Activated CD4-positive, alpha-beta memory T cell treated with anti-CD3 and anti-CD28 coated beads for 36 hours (primary cell): ENCODE measurements at places on chromosomes 12 and 14.
A peak's percentile ranks its signal among the peaks of the same experiment; 100 is the strongest.

DNA sequence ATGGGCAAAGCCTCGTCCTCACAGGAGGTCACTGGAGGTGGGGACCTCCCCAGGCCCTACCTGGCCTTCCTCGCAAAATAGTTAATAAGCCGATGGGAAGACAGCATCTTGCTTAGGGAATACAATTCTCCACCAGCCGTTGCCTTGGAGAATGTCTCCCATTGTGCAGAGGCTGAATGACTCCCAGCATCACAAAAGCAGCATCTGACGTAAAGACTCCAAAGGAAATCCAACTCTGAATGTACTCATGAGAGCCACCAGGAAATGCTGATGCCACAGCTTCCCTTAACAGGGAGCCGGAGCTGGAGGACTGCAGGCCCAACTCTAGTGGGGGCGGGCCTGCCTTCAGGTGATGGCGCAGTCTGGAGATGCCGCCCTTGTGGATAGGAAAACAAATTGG lies 15.5 kb downstream of the CCDC63 start:
- DNase-seq = no peak

- DNase-seq = no peak
Measured at GRCh38 chr12:14403711-14404196, 38.3 kb downstream of the ATF7IP start.

- DNase-seq = no peak
Measured at GRCh38 chr14:51318813-51319597, 79.0 kb downstream of the TMX1 start.

GRCh38 chr12:99108924-99109323 lies 463.8 kb downstream of the APAF1 start:
- no peak for DNase-seq

DNA sequence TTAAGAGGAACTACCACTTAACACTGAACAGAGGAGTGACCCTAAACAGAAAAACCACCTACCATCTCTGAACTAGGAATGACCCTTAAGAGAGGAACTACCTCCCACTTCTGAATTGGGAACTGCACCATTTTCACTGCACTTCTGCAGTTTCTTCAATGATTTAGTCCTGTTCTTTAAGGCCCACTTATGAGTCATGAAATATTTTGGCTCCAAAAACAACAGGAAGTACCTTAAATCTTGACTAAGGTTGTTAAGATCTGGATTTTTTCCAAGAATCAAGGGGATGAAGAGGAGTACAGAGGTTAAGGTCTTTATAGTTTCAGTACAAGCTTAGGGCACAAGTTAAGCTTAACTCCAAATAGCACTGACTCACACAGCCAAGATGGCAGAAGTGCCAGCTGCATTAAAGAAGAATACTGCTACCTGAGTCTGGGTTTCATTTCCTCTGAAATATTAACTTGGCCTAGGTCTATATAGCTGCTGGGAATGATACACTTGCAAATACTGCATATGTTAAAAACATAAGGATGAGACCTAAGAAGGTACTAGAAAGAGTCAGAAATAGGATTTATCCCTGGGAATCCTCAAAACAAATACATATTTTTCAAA lies 4.2 kb downstream of the NPC2 start:
- DNase-seq = no peak

GRCh38 chr12:76766161-76766560 lies 2.2 kb downstream of the ZDHHC17 start:
- DNase-seq = no peak

GRCh38 chr14:77313371-77313770 lies 7.3 kb downstream of the POMT2 start:
- DNase-seq = no peak

DNA sequence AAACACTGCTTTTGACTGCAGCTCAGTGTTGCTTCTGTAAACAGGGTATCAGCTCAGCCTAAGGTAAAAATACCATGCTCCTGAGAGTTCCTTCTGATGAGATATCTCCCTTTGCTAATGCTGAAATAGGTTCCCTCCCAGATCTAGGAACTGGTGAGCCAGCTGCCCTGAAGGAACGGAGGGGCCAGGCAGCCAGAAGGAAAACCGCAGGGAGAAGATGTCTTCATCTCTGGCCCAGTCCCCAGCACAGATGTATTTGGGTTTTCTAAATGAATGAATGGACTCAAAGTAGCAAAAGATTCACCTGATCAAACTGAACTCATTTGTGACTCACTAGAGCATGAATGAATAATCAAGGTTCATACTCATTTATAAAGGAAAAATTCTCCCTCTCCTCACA lies 247.8 kb downstream of the MSRB3 start:
- DNase-seq = no peak

GRCh38 chr14:28831126-28831525 lies 64.5 kb downstream of the FOXG1 start:
- no peak for DNase-seq

DNA sequence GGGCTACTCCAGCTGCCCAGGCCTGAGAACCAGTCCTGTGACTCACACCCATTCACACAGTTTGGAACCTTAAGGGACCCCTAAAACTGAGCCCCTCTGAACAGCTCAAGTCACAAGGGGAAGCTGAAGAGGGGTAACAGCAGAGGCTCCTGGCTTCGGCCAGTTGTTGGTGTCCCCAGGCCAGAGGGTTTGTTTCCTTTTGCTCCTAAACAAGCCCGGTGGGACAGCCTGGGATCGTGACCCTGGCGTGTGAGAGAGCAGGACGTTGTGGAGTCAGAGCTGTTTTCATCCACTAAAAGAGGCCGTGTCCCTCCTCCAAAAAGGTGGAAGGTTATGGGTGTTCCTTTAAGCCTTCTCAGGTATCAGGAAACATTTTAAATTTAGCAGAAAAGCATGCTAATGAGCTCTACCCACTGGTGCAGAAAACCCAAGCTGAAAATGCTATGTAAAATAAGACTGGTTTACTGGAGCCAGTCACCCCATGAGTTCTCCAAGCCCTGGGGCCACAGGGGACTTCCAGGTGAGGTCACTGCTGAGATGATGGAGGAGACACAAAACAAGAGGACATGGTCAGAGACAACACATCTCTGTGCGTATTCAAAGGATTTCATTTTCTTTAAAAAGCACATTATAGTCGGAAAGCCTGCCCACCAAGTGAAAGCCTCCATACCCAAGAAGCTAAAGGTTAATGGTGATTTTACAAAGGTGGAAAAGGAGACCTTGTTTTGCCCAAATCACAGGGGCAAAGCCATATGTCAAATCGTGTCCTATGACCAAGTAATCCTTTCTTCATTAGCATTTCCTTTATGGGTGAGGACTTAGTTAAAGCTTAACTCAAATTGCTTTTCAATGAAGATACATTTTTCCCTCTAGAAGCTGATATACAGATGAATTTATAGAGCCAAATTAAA lies 14.1 kb downstream of the PRKAB1 start:
- peak; percentile 48 for DNase-seq

GRCh38 chr14:32382704-32383103 lies 53.6 kb downstream of the AKAP6 start:
- DNase-seq = peak; percentile 9

DNA sequence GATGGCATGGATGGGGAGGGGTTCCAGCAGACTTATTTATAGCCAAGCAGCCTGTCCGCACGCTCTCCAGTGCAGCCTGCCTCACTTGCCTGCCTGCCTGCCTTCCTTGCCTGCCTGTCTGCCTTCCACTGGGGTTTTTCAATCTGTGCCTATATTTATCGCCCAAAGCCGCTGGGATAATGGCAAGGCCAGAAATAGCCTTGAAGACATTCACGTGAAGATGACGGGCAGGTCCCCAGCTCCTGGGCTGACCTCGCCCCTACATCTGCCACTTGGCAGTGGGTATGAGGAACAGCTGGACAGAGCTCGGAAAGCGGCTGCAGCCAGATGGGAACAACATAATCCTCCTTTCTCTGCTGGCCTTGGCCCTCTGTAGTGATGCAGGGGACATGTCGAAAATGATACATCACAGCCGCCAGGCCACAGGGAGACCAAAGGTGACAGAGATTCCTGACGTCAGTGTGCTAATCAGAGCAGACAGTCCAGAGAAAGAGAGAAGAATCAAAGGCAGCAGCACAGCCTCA lies 53.3 kb downstream of the PITPNM2 start:
- DNase-seq = no peak

DNA sequence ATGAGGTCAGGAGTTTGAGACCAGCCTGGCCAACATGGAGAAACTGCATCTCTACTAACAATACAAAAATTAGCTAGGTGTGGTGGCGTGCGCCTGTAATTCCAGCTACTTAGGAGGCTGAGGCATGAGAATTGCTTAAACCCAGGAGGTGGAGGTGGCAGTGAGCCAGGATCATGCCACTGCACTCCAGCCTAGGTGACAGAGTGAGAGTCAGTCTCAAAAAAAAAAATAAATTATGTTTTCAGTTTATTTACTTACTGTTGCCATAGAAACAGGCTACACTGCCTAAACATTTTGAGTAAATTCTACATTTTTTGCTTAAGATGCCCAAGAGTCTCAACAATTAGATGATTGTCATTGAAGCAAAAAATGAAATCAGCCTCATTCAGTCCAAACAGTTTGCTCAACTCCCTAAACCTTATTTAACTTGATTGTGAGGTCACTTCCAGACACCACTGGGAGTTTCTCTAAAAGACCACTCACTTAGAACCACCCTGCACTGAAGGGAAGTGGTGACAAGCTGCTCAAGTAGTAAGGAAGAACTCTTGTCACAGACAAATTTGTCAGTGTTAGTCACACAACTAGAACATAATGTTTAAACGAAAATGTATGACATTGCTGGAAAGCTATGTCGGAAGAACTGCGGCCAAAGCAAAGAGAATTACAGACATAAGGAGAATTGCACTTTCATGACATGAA lies 9.8 kb upstream of the GNPNAT1 start:
- no peak for DNase-seq

GRCh38 chr14:105897725-105898113 lies 371.3 kb downstream of the TMEM121 start:
- no peak for DNase-seq

- no peak for DNase-seq
Measured at GRCh38 chr12:114400925-114401324, 5.0 kb downstream of the TBX5 start.

DNA sequence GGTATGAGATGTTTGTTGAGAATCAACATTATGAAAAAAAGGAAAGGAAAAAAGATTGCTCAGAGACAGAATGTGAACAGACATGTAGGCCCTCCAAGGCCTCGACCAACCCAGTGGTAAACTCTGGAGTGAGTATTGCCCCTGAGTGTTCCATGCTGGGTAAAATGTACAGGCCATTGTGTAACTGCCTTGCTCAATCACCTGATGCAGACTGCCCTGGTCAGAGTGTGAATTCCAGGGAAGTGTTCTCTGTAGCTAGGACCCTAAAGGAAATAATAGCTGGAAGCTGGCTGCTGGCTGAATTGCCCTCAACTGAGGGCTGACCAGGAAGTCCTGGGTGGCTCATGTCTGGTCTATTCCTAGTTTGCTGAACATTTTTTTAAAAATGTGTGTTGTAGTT lies 1081.4 kb upstream of the LRFN5 start:
- DNase-seq = no peak

DNA sequence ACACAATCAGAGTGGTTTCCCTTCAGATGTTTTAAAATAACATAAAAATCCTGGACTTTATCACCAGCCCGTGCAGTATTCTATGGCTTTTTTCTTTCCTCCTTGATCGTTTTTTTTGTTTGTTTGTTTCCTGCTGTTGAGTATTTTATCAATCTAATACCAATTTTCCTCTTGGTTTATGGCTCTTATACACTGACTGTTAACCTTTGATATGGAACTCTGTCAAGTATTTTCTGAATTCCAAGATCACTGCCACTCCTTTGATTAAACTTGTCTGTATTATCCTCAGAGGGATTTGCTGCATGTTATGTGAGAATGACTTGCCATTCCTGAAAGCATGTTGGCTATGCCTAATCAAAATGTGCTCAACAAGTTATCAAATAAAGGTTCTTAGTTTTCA lies 88.4 kb downstream of the PELI2 start:
- no peak for DNase-seq

DNA sequence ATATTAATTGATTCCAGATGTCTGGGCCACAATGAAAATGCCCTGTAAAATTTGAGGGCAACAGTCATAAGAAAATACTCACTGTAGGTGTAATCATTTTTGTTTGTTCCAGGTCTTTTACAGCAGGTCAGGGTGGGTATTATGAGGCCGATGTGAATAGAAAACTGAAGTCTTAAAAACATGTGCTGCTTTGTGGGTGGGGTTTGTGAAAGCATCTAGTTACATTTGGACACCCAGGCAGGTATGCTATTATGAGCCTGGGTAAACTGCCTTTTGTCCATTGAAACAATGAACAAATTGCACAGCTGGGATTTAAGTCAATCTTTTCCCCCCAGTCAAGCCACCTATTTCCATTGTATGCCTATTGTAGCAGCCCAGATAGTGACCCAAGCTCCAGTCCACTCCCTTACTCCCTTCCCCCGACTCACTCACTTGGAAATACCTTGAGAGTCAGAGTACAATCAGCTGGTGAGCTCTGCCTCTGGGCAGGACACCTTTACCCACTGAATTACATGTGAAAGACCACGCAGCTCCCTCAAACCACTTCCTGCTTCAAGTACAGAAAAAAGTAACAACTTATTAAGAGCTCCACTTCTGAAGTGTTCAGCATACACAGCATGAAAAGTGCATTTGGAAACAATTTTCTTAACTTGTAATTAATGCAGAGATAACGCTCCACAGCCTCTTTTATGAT lies 1.8 kb downstream of the IGF1 start:
- DNase-seq = peak; percentile 53

DNA sequence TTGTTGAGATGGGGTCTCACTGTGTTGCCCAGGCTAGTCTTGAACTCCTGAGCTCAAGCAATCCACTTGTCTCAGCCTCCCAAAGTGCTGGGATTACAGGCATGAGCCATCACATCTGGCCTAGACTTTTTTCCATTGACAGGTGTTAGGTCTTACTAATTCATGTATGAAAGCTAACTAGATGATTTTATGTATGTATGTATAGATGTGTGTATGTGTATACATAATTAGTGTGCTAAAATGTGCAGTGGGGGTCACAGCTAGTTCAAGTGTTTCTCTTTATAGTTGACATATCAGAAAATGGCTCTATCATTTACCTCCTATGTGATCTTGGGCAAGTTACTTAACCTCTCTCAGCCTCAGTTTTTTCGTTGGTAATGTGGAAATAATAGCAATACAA lies 23.5 kb downstream of the UNC79 start:
- no peak for DNase-seq

- no peak for DNase-seq
Measured at GRCh38 chr12:68853396-68854077, 45.6 kb downstream of the MDM2 start.

- no peak for DNase-seq
Measured at GRCh38 chr12:87196321-87196720, 832.9 kb downstream of the C12orf50 start.

GRCh38 chr14:63523735-63524426 lies 19.3 kb downstream of the PPP2R5E start:
- no peak for DNase-seq

DNA sequence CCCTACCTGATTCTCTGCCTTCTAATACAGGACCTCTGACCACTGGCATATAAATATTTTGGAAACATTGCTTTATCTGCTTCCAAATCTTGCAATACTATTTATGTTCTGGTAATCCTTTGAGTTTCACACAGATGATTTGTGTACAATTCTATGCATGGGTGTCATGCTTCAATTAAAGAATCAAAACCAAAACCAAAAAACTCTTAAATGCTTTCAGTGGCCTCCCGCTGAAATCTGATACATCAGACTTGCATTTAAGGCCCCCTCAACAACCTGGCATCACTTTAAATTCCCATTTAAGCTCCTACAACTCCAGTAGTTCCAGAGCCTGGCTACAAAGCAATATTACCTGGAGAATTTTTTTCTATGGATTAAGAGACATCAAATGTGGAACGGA lies 221.7 kb upstream of the NAV3 start:
- DNase-seq = no peak
